Activated CD8-positive, alpha-beta memory T cell treated with anti-CD3 and anti-CD28 coated beads, Interleukin-2, amount 10 ng/mL, durations not matched to agents 7 days and 5 days (primary cell): ENCODE measurements at places on chromosomes 3 and 15. TPM values are rescaled to one million over a fixed set of nuclear protein-coding genes. Genes with fewer than 3 reads are reported as not detected.

- peak; percentile 45 for DNase-seq
These were observed 72.9 kb downstream of the CD200 start for GRCh38 chr3:112405845-112406244.

- peak; percentile 46 for DNase-seq
These were observed 605 bp downstream of the DCUN1D1 start for GRCh38 chr3:182979674-182980191.

- DNase-seq: no peak
These were observed 3.5 kb downstream of the TBC1D5 start for GRCh38 chr3:17738921-17739320.

DNA sequence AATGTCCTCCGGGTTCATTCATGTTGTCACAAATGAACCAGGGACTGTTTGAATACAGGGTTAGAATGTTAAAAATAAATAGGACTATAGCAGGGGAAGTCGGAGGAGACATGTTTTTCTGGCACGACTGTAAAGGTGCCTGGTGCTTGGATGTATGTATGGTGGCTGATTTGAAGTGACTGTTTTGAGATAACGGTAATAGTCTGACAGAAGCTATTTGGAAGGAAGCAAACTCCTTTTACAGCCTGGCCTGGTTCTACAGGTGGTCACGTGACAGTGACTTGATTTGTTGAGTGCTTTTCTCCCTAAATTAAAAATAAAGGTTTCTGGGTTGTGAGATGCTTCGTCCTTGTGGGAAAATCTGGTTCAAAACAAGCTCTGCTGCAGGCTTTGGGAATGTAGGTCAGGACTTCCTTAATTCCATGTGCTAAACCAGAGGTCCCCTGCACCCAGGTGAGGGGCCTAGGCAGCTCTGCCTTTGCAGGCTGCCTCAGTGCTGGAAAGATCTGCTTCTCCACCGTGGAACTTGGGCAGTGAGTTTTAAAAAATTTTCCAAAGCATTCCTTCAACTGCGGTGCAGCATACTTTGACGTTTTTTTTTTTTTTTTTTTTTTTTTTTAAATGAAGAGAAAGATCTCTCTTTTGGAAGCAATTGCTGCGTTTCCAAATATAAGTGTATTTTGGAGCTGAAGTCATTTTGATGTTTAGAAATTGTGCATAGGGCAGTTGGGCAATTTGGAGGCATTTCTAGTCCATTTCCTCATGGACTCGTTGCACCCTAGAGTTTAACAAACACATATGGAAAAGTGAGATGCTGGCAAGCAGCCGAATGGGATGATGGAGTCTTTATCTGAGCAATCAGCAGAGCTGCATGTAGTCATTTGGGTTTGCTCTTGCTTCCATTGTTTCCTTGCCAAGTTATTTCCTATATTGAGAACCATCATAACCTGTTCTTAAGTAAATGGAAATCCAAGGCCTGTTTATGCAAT, 30.9 kb downstream of the ITPR1 start:
- DNase-seq: no peak

The SCAMP5 gene
- 0.61 TPM for total RNA-seq
